Smooth muscle cell of the umbilical artery (primary cell): ENCODE measurements at places on chromosomes 4 and X. TPM values are rescaled to one million over a fixed set of nuclear protein-coding genes. Genes with fewer than 3 reads are reported as not detected.

Gene ABHD18
- 5.9 and 7.2 TPM in 2 replicates for total RNA-seq

Gene ASB5
- not detected in 2 replicates for total RNA-seq

Gene RHOXF2
- total RNA-seq: not detected in 2 replicates

Gene PCDH10
- total RNA-seq: 73.0 and 99.5 TPM in 2 replicates

Gene MAEA
- 58.5 and 67.5 TPM in 2 replicates for total RNA-seq
